Cardiac muscle cell (in vitro differentiated cells and primary cell): ENCODE measurements at places on chromosomes 7 and 10. TPM values are rescaled to one million over a fixed set of nuclear protein-coding genes. Genes with fewer than 3 reads are reported as not detected.

ACBD7 gene
- 4.2 and 15.4 TPM in 2 replicates for total RNA-seq

CFAP58 gene
- total RNA-seq: 0.99 and 1.9 TPM in 2 replicates

CYP17A1 gene
- not detected in 2 replicates for total RNA-seq

OR2A7 gene
- total RNA-seq: 0.18 TPM in 1 of 2 replicates, not detected in the other

CPA5 gene
- total RNA-seq: not detected in 2 replicates

PSD gene
- total RNA-seq: 19.8 and 24.7 TPM in 2 replicates

LUC7L2 gene
- total RNA-seq: 55.1 and 105 TPM in 2 replicates

ZNF365 gene
- total RNA-seq: 0.07 TPM in 1 of 2 replicates, not detected in the other

OTUD1 gene
- total RNA-seq: 8.1 and 12.6 TPM in 2 replicates

MYOF gene
- 18.1 and 22.4 TPM in 2 replicates for total RNA-seq

ELFN1 gene
- 48.7 and 51.6 TPM in 2 replicates for total RNA-seq

FXYD4 gene
- not detected in 2 replicates for total RNA-seq

VSTM4 gene
- 2.3 and 6.0 TPM in 2 replicates for total RNA-seq

VAX1 gene
- not detected in 2 replicates for total RNA-seq

SFRP5 gene
- 23.7 and 35.0 TPM in 2 replicates for total RNA-seq

GRM8 gene
- total RNA-seq: 0.18 and 1.3 TPM in 2 replicates
